Naive thymus-derived CD4-positive, alpha-beta T cell (primary cell): ENCODE measurements at places on chromosomes 6 and 20. TPM values are rescaled to one million over a fixed set of nuclear protein-coding genes. Genes with fewer than 3 reads are reported as not detected.

GRCh38 chr6:88683734-88684133 is 279.7 kb downstream of the RNGTT start:
- H3K4me1 ChIP-seq, result no peaks in the 10 kb centered on the region
- no peak for DNase-seq
- no peaks in the 10 kb centered on the region for H3K27me3 ChIP-seq
- H3K27ac ChIP-seq, result no peak overlapping the region
- no peaks in the 10 kb centered on the region for H3K36me3 ChIP-seq

DNA sequence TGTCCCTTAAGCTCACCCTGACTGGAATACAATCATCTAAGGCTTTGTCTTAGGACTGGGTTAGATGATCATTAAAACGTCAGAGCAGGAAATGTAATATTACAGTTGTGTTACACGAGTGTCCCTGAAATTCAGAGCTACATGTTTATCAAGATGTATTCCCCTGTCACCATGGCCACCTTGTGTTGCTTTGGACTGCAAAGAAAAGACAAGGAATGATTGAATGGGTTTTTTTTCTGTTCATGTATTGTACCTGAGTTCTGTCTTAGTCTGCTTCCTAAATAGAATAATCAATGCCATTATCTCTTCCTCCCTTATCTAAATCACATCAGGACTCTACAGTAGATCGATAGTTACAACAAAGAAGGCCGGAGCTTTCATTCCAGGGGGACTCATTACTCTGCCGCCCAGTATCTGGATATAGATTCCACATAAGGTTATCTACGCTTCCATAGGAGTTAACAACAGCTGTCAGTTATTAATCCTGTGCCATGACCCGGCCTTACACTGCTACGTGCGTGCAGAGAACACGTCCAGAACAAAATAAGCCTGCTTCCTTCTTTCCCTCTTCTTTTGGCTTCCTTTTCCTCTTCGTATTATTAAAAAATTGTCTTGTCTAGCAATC is 274.1 kb upstream of the SASH1 start:
- no peaks in the 10 kb centered on the region for H3K27me3 ChIP-seq
- no peak for DNase-seq
- H3K4me1 ChIP-seq, result no peaks in the 10 kb centered on the region
- no peak overlapping the region for H3K4me3 ChIP-seq

- H3K36me3 ChIP-seq, result no peaks in the 10 kb centered on the region
- no peak overlapping the region for H3K4me3 ChIP-seq
- no peaks in the 10 kb centered on the region for H3K4me1 ChIP-seq
- no peak for DNase-seq
- H3K27ac ChIP-seq, result no peak overlapping the region
Measured at GRCh38 chr20:64241061-64241460, 14.5 kb upstream of the PCMTD2 start.

GRCh38 chr20:3164763-3165410 is 5.2 kb upstream of the FASTKD5 start:
- peaks cover 3% of the 10 kb centered on the region for H3K4me1 ChIP-seq
- no peaks in the 10 kb centered on the region for H3K36me3 ChIP-seq
- H3K27me3 ChIP-seq, result no peaks in the 10 kb centered on the region
- H3K27ac ChIP-seq, result no peak overlapping the region

DNA sequence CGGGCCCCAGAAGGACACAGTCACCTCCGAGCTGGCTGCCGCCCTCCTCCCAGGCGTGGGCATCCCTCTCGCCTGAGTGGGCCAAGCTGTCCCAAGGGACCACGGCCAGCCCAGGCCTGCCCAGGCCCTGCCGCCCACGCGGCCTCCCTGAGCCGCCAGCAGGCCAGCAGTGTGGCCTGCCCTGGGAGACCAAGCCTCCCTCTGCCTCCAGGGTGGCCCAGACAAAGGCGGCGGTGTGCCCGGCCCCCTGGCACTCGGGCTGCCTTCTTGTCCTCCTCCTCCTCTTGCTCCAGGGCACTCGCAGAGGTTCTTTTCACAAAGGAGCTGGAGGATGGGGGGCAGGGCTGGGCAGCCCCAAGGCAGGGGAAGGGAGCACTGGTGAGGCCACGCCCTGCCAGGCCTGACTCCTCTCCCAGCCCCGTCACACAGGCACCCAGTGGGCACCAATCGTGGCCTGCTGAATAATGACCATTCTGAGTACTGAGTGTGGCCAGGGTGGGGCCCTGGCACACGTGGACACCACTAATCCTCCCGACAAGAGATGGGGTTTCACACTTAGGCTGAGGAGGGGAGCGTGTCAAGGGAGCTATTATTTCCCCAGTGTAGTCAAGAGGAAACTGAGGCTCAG is 25.3 kb downstream of the NOL4L start:
- no peaks in the 10 kb centered on the region for H3K27me3 ChIP-seq
- H3K4me1 ChIP-seq, result no peaks in the 10 kb centered on the region
- peak overlapping the region; percentile 4 for H3K27ac ChIP-seq

DNA sequence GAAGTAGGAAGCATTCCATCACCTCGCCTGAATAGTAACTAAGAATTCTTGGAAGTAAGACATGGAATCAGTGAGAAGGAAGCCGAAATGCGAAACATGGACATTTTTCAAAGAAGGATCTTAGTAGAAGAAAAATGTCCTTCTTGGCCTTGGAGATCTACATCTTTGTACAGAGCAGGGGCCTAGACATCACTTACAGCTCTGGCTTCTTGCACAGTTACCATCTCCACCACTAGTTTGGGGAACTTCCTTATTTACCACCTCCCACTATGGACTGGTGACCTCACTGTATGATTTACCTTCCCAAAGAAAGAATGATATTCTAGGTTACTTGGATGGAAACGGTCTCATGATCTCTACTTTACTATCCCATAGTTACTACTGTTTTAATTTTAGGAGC is 15.7 kb downstream of the CASS4 start:
- H3K27ac ChIP-seq, result no peak overlapping the region
- DNase-seq, result no peak
- H3K4me1 ChIP-seq, result peaks cover 27% of the 10 kb centered on the region
- no peak overlapping the region for H3K4me3 ChIP-seq
- no peaks in the 10 kb centered on the region for H3K27me3 ChIP-seq

DNA sequence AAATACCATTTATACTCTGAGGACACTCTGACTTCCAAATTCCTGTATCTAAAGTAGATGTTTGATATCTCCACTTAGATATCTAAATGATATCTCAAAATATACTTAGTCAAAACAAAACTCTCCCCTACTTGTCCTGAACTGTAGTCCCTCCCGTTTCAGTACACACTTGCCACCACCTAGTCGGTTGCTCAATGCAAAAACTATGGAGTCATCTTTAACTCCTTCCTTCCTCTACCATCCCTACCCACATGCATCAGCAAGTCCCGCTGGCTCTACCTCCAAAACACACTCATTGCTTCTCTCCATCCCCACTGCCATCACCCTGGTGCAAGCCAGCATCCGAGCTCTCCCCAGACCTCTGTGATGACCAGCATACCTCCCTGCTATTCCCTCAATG is 13.2 kb downstream of the STX7 start:
- H3K4me1 ChIP-seq, result no peaks in the 10 kb centered on the region
- DNase-seq, result no peak
- H3K36me3 ChIP-seq, result no peaks in the 10 kb centered on the region
- no peak overlapping the region for H3K4me3 ChIP-seq

DNA sequence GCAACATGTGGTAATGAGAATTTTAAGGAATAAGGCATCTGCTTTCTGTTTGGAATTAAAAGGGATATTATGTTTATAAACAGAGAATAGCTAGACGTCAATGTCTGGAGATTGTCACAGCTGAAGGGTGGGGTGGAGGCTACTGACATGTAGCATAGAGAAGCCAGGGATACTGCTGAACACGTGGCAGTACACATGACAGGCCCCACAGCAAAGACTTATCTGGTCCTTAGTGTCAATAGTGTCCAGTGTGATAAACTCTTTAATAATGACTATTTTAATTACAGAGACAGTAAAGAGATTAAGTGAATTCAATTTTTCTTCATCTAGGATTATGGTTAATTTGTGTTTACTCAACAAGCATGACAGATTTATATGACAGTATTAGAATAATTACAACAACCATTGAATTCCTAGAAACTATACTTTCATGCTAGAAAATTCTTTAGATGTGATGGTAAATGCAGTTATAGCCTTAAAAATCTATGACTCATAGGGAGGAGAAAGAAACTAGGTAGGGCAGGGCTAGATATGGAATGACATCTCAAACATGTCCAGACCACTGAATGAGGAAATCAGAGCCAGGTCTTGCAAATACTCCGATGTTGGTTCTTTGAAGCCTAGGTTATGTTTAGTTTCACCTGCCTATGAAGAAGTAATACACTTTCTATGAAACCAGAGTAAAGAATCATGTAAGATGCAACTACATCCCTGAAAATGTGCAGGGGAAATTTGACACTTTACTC is 399.5 kb downstream of the PHF3 start:
- DNase-seq, result no peak
- no peaks in the 10 kb centered on the region for H3K27me3 ChIP-seq
- no peaks in the 10 kb centered on the region for H3K4me1 ChIP-seq
- H3K36me3 ChIP-seq, result no peaks in the 10 kb centered on the region
- H3K4me3 ChIP-seq, result no peak overlapping the region
- no peak overlapping the region for H3K27ac ChIP-seq

GRCh38 chr6:149846321-149846720 is 17.8 kb downstream of the LRP11 start:
- no peak overlapping the region for H3K4me3 ChIP-seq
- no peak for DNase-seq
- H3K36me3 ChIP-seq, result no peaks in the 10 kb centered on the region
- no peaks in the 10 kb centered on the region for H3K27me3 ChIP-seq
- H3K4me1 ChIP-seq, result no peaks in the 10 kb centered on the region
- no peak overlapping the region for H3K27ac ChIP-seq

DNA sequence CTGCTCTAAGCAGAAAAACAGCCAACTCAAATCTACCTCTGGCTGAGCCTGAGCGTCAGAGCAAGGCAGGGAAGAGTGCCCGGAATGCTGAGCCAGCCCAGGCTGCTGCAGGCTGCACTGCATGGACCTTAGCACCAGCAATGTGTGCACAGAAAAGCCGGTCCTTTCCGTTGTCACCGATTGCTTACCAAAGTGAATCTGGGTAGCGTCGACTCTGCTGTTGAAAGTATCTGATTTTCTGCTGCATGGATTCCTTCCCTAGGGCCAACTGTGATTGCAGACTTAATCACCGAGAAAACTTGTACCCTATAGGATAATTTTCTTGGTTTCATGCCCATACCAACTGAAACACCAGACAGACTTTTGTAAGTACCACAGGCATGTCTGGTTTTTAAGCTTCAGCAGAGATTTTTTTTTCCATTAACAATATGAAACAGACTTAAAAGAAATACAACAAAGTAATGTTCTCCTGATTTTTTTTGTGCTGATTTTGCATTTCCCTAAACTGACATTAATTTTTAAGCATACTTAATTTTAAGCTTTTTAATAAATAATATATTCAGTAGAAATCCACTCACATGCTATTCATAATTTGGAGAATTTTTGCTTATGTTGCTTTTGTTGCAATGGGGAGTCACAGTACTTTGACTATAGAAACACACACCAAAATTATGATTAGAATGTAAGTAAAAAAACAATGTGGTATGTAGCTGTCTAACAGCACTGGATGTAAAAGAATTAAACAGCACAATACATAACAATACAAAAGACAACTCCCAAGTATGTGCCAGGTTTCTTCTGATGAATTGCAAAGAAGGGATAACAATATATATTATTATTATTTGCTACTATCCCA is 218.0 kb downstream of the THBS2 start:
- no peaks in the 10 kb centered on the region for H3K36me3 ChIP-seq
- no peak for DNase-seq
- H3K4me3 ChIP-seq, result no peak overlapping the region
- H3K27me3 ChIP-seq, result no peaks in the 10 kb centered on the region
- H3K4me1 ChIP-seq, result no peaks in the 10 kb centered on the region

- H3K27ac ChIP-seq, result no peak overlapping the region
- no peak for DNase-seq
- H3K4me3 ChIP-seq, result no peak overlapping the region
- H3K36me3 ChIP-seq, result no peaks in the 10 kb centered on the region
- H3K4me1 ChIP-seq, result no peaks in the 10 kb centered on the region
Measured at GRCh38 chr6:106749609-106750008, 120.2 kb downstream of the QRSL1 start.

DNA sequence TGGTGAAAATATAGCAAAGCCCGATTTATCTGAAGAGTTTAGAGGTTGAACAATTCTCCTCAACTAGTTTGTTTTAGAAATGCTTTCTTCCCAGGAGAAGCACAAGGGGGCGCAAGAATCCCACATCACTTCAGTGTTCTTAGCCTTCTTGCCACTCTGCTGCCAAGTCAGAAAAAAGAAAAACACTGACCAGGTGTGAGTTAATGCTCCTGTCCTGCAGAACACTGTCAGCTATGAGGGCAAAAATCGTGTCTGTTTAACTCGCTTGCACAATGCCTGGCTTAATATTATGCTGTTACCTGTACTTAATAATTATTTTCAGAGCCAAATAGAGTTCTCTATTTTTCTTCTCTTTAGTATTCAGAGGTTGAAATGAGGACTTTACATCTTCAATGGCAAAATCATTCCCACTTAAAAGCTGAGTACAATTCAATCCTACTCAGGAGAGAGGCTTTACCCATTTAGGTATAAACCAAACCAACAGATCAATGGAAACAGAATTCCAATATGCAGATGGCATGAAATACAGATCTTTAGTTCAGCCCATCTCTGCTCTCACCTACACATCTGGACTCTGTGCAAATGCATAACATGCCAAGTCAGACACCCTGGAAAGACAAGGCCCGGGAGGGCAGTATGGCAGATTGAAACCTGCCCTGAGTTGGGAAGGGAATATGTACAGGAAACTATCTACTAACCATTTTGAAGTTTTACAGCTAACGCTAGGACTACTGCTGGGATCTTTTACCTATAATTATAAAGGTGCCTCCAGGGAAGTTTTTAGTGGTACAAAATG is 71.4 kb upstream of the TULP1 start:
- H3K4me3 ChIP-seq, result no peak overlapping the region
- H3K27ac ChIP-seq, result peak overlapping the region; percentile 16
- DNase-seq, result peak; percentile 78
- no peaks in the 10 kb centered on the region for H3K27me3 ChIP-seq

The IL17F gene
- total RNA-seq, result 0.48 TPM

The TSBP1 gene
- total RNA-seq, result not detected in 2 replicates

The FOXC1 gene
- not detected for total RNA-seq

The TSPO2 gene
- total RNA-seq, result not detected

The FAM209A gene
- 3.4 TPM for total RNA-seq

The SYNE1 gene
- 78.0 and 83.5 TPM in 2 replicates for total RNA-seq

The FAM217A gene
- not detected for total RNA-seq

The VSTM2L gene
- not detected for total RNA-seq

The DDAH2 gene
- 7.1 TPM for total RNA-seq

The SGK2 gene
- total RNA-seq, result 2.1 TPM

The VWA7 gene
- total RNA-seq, result 1.7 TPM
